ENCODE measurements at places on chromosomes 6 and 20. TPM values are rescaled to one million over a fixed set of nuclear protein-coding genes. Genes with fewer than 3 reads are reported as not detected.

Gene CHRNA4
- total RNA-seq = not detected

Gene SMOC2
- not detected for total RNA-seq

Gene TFAP2B
- total RNA-seq = not detected

Gene CNR1
- total RNA-seq = not detected

Gene C6orf15
- total RNA-seq = 0.33 TPM

Gene TMX4
- total RNA-seq = 9.4 TPM

Gene ZNF133
- 11.3 TPM for total RNA-seq

All from HT-29 (cell line).